ENCODE measurements at places on chromosomes 7 and 10.
A peak's percentile ranks its signal among the peaks of the same experiment; 100 is the strongest.

- peak; percentile 43 for DNase-seq
These were observed 93.8 kb downstream of the ADAM12 start for GRCh38 chr10:126294451-126294850.

DNA sequence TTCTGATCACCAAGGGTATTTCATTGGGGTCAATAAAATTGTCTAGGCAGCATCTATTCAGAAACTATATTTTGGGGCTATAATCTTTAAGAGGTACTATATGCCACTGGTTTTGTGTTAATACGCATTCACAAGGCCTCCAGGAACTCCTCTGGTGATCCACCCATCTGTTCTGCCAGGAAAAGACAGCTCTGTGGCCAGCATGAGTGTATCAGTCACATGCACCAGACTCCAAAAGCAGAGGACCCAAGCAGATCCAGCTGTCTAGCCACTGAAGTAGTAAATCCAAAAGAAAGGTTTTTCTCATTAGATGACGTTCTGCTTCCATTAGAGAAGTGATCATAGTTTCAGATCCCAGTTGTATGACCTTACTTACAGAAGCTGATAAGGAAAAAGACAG lies 199.6 kb upstream of the CELF2 start:
- DNase-seq, result no peak

- DNase-seq, result no peak
These were observed 17.9 kb downstream of the OGDHL start for GRCh38 chr10:49744091-49744685.

GRCh38 chr7:25349283-25350017 lies 121.2 kb upstream of the NPVF start:
- no peak for DNase-seq

- no peak for DNase-seq
These were observed 70.1 kb downstream of the RELN start for GRCh38 chr7:103919272-103919868.

DNA sequence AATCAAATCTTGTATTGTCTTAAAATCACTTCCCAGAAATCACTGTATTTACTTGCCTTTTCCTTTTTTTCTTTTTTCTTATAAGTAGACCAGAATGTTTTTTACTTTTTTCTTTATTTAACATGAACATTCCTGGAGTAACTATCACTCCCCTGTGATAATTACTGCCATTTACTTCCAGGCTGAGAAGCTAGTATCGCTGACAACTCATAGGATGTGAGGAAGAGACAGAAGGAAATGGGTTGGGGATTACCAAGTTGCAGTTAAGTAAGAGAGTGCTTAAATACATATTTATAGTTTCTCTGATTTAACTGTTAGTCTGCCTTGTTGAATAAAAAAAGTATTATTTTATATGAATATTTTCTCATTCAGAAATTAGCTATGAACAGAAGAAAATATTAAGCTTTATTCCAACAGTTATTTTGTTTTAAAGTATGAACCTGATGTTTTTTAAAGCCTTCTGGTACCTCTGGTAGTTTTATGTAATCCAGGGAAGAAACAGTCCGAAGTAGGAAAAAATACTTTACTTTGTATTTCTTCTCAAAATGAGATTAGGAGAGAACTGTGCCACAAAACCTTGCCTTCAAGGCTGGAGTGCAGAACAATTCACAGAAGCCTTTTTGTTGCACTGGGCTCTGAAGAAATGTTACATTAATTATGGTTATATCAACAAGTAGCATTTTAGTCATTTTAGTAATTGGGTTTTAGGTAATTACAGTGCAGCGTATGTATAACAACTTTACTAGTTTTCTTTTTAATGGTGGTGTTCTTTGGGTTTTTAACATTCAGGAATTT lies 72.8 kb downstream of the SHOC2 start:
- DNase-seq, result no peak

DNA sequence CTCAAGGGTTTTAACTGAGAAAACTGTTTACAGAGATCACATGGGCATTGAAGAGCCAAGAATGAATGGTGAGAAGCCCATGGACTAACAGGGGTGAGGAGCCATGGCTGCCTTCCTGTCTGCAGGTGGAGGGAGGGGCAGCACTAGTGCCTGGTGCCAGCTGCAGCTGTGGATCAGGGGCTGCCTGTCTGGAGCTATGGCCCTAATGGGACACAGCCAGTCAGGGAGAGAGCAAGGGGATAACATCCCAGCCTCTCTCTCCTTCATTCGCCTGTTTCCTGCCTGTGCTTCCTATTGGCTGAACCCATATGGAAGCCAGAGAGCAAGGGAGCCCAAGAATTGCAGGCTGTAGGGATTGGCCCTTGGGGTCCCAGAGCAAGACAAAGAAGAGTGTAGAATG lies 125.8 kb upstream of the GAD2 start:
- no peak for DNase-seq

DNA sequence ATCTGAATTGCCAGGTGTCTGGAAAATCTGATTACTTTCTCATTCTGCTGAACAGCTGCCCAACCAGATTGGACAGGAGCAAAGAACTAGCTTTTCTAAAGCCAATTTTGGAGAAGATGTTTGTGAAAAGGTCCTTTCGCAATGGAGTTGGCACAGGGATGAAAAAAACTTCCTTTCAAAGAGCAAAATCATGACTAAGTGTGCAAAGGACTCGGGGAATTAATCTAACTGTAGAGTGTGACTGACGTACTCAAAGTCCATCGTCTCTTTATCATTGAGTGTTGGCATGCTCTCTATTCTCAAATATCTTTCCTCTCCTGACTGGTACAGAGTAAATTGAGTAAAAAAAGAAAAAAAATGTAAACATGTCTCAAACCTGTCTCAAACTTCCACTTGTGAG lies 3.3 kb downstream of the NPS start:
- DNase-seq, result no peak

DNA sequence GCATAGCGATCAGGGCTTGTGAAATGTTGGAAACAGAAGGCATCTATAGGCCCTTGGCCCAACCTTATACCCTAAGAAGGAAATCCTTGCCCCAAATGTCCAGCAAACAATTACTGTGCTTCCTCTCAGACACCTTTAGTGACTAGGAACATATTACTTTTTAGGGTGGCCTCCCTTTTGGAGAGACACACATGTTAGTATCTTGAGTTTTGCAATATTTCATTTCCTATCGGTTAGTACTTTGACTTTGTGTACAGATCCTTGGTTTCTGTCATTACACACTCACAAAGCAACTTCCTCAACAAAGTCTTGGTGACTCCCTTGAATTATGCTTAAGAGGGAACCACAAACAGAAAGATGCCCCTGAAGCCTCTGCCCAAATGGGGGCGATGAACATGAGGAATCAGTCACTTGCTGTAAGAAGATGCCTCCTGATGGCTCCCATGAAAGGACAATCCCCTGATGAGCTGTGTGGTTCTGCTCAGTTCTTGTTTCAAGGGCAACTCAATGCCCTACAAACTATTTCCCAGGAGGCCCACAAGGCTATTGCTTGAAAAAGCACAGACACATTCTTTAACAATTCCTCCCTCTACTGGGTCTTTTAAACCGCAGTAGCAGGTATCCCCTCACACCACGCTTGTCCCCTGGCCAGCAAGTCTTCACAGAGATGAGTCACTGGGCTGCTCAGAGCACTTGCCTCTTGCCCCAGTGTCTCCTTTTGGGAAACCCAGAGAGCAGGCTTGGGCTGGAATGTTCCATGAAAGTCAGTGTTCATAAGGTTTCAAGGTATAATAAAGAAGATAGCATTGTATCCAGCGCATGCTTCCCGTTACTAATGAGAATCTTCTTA lies 196.2 kb downstream of the FANK1 start:
- no peak for DNase-seq

- no peak for DNase-seq
These were observed 33.6 kb downstream of the DNMBP start for GRCh38 chr10:99975942-99976809.

DNA sequence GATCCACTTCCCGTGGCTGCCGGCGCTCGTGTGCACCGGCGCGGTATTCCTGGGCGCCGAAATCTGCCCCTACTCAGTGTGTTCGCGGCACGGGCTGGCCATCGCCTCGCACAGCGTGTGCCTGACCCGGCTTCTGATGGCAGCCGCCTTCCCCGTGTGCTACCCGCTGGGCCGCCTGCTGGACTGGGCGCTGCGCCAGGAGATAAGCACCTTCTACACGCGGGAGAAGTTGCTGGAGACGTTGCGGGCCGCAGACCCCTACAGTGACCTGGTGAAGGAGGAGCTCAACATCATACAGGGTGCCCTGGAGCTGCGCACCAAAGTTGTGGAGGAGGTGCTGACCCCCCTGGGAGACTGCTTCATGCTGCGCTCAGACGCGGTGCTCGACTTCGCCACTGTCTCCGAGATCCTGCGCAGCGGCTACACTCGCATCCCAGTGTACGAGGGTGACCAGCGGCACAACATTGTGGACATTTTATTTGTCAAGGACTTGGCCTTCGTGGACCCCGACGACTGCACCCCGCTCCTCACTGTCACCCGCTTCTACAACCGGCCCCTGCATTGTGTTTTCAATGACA lies 1.3 kb downstream of the CNNM1 start:
- DNase-seq, result no peak

GRCh38 chr7:42978496-42978895 lies 46.3 kb downstream of the MRPL32 start:
- DNase-seq, result no peak

DNA sequence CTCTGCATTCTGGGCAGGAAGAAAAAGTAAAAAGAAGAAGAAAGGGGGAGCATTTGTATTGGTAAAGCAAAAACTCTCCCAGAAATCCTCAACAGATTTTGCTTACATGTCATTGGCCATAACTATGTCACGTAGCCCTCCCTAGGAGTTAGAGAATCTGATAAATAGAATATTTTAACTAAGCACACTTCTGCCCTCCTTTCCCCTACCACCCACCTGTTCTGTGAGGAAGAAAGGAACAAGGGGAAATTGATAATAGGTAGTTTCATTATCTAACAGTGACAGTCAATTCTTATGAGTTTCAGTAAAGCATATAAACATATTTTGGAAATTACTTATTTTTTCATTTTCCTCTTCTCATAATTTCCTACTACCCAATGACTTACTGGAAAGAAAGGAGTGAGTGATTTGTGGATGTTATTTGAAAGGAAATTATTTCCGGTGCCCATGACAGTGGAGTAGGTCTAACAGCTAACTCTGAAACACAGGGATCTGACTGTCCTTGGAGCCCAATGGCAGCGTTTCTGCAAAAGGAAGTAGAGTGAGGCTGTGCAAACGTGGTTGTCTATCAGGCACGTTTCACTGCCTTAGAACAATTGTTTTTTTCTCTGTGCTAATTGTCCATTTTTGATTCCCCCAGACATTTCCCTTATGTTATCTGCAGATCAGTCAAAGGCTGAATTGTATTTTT lies 128.6 kb upstream of the MDFIC start:
- DNase-seq, result no peak

GRCh38 chr7:11830582-11831155 lies 1.3 kb downstream of the THSD7A start:
- DNase-seq, result peak; percentile 11

GRCh38 chr10:68462536-68462935 lies 9.2 kb downstream of the DNA2 start:
- DNase-seq, result peak; percentile 17

DNA sequence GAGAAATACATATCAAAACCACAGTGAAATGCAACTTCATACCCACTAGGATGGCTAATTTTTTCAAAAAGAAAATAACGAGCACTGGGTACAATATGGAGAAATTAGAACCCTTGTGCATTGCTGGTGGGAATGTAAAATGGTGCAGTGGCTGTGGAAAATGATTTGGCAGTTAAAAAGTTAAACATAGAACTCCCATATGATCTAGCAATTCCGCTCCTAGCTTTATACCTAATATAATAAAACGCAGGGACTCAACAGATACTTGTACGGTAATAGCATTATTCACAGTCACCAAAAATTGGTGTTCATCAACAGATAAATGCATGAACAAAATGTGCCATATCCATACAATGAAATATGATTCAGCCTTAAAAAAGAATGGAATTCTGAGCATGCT lies 58.8 kb upstream of the PLPP4 start:
- DNase-seq, result no peak
